ENCODE measurements at places on chromosomes 2 and 18. TPM values are rescaled to one million over a fixed set of nuclear protein-coding genes. Genes with fewer than 3 reads are reported as not detected.

DNA sequence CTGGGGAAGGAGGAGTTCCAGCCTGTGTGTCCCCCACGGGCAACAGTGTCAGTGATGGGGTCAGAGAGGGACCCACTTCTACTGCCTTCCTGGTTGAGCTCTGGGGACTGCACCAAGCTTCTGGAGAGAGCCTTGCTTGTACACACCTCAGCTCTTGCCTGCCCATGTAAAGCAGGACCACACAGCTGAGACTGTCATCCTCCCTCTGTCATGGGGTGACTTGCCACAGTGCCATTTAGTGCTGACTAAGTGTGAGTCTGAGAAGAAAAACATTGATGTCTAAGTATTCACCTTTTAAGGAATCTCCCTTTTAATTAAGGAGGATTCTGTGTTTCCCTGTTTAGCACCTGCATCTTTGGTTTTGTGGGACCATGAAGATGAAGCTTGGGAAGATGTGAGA is 159.1 kb downstream of the FHOD3 start:
- DNase-seq: no peak

DNA sequence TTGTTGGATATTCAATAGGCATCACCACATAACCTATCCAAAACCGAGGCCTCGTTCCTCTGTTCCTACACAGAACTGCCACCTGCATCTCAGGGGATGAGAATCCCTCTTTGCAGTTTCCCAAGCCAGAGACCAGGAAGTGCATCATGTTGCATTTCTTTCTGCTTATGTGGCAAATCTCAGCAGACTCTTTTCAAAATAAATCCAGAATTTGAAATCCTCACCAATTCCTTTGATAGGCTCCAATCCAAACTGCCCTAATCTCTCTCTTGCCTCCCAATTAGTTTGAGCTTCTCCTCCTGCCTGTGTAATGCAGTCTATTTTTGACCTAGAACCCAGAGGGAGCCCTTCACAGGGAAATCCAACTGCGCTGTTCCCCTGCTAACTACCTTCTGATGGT is 215.5 kb downstream of the RNF144A start:
- DNase-seq: no peak

ACVR1C gene
- polyA plus RNA-seq: 0.20 TPM

GRCh38 chr2:176280867-176281658 is 11.8 kb downstream of the MTX2 start:
- peak; percentile 23 for DNase-seq

L3MBTL4 gene
- 0.15 TPM for polyA plus RNA-seq

RTP5 gene
- not detected for polyA plus RNA-seq

PSMA8 gene
- polyA plus RNA-seq: not detected

GRCh38 chr18:36812678-36813077 is 16.1 kb downstream of the TPGS2 start:
- DNase-seq: no peak

DNA sequence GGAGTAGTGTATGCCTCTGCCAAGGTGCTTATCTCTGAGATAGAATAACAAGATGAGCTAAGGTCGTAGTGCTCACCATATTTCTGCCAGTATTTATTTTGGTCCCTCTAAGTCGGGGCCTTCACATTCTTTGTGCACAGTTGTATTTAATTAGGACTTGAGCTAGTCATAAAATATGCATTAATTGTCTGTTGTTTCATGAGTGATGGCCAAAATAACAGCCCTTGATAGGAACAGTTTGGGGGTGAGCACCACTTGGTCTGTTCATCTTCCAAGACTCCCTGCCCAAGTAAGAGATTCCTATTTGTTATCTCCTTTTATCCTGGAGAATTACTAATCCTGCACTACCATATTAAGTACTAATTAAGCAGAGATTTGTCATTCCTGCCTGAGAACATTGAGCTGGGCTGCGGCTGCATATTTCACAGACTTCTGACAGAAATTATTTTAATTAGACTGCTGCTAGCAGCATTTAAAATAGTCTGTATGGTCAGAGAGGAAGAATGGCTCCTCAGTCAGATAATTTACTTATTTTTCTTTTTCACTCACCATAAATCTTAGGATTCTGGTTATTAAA is 435.1 kb downstream of the MTX2 start:
- DNase-seq: no peak

KCMF1 gene
- polyA plus RNA-seq: 111 TPM

DNA sequence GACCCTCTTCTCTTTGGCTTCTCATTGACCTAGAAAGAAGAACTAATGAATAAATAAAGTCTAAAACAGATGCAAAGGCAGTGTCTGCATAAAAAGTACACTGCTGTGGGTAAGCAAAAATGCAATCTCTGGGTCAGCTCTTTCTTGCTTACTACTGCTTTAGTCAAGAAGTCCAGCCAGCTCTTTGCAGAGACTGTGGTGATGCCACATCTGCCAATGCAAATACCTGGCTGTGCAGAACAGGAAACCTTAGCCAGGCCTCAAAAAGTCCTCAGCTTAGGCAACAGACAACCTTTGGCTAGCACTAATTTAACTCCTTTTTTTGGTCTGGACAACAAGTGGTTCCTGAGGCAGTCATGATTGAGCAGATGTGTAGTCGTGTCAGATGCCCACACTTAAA is 73.6 kb upstream of the RND3 start:
- no peak for DNase-seq

ANKRD62 gene
- polyA plus RNA-seq: not detected

DNA sequence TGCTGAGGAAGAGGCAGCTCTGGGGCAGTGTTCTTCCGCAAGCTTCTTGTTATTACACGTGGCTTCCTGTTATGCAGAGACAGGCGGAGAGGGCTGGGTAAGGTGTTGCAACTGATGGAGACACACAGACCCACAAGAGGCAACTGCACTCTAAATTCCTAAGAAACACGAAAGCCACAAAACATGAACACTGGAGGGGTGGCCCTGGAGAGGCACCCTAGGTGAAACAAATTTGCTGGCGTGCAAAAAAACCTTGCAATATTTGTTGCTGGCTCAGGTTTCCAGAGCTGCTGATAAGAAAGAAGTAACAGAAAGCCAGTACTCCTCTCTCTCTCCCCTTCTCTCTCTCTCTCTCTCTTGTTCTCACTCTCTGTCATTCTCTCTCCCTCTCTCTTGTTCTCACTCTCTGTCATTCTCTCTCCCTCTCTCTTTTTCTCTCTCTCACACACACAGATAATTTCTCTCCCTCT is 31.8 kb downstream of the ARHGAP25 start:
- DNase-seq: no peak

NTSR2 gene
- not detected for polyA plus RNA-seq

POTEJ gene
- not detected for polyA plus RNA-seq

IL1B gene
- polyA plus RNA-seq: 221 TPM

GRCh38 chr2:18182861-18183260 is 304.4 kb downstream of the KCNS3 start:
- DNase-seq: no peak
